Renal pelvis (tissue), 12 donors: ENCODE measurements at places on chromosomes 5 and 9. TPM values are rescaled to one million over a fixed set of nuclear protein-coding genes. Genes with fewer than 3 reads are reported as not detected.

Gene NR5A1
- polyA plus RNA-seq, result 0.08 TPM

Gene BRD3
- polyA plus RNA-seq, result 46.5 TPM

Gene ARID3C
- polyA plus RNA-seq, result 0.14 TPM

Gene TTC16
- polyA plus RNA-seq, result 0.37 TPM

Gene PDGFRB
- polyA plus RNA-seq, result 113 TPM

Gene MCC
- 30.1 TPM for polyA plus RNA-seq

Gene WNT8A
- polyA plus RNA-seq, result 0.09 TPM

Gene HCN1
- polyA plus RNA-seq, result 0.04 TPM

Gene CARTPT
- polyA plus RNA-seq, result not detected

Gene ISL1
- not detected for polyA plus RNA-seq

Gene SLC23A1
- 22.0 TPM for polyA plus RNA-seq

Gene PKD2L2
- polyA plus RNA-seq, result 0.26 TPM

Gene CCL27
- polyA plus RNA-seq, result 0.95 TPM

Gene SOHLH1
- polyA plus RNA-seq, result not detected

Gene PGM5
- polyA plus RNA-seq, result 42.5 TPM

Gene GRIA1
- polyA plus RNA-seq, result 3.1 TPM

Gene SPINK4
- polyA plus RNA-seq, result not detected

Gene TRMO
- polyA plus RNA-seq, result 19.9 TPM

Gene CYFIP2
- polyA plus RNA-seq, result 113 TPM

Gene ITK
- 0.22 TPM for polyA plus RNA-seq

Gene SAXO1
- polyA plus RNA-seq, result 0.14 TPM
